ENCODE measurements at places on chromosomes 6 and 20.

GRCh38 chr6:14510038-14510437 is 392.5 kb downstream of the CD83 start:
- DNase-seq, result no peak

DNA sequence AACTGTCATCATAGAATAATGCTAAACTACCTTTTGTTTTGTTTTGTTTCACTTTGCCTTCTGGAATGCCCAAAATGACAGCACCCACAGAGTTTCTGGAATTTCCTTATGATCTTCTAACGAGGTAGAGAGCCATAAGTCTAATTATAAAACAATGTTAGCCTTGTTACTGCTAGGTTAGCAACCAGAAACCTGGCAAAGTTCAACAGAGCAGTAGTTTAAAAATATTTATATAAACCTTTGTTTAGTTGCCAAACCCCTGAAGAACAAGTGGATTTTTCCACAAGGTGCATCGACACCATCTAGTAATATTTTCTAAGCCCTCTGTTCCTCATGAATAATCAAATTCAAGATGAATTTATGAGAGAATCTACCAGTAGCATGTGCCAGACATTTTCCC is 27.6 kb upstream of the IPCEF1 start:
- no peak for DNase-seq

DNA sequence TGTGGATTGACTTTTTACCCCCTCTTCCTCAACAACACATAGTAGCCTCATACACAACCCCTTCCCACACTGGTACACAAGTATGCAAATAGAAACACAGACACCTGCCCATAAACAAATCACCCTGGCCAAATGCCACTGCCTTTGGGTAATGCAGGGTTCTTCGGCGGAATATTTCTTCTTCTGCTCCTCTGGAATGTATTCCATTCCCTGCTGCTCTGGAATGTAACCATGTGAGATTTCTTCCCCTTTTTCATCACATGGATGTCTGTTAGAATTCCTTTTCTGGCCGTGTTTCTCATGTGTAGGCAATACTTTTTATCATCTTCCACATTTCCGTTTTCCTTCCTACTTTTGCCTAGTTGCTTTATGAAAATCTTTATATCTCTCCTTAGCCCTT is 76.1 kb upstream of the TPD52L1 start:
- DNase-seq, result no peak

DNA sequence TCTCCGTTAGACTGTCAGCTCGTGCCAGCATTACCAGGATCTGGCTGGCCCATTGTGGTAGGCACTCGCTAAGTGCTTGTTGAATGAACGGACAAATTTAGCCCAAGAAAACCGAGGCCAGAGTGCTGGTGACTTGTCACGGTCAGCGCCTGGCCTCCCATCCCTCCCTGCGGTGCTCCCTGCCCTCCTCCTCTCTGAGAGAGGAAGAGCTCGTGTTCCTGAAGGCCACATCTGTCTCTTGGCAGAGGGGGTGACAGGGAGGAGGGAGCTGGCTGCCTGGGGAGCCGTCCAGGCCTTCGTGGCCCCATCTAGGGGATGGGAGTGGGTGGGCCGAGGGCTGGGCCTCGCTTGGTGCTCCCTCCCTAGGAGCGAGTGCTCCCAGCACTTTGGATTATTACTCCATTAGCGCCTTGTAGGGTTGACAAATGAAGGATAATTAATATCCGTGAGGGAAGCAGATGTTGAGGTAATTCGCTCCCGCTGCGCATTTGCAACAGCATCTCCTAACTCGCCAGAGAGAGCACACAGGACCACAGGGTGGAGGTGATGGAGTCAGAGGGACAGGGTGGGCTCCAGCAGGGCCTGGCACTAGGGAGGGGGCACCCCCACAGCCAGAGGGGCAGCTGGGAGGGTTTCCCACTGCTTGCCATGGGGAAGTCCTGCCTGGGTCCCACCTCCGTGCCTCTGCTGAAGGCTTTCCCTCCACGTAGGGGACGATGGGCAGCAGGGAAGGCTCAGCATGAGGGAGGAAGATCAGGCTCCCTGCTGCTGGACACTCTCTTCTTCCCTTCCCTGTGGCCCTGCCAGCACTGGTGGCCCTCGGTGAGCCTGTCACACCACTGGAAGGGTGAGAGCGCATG is 37.0 kb downstream of the VSTM2L start:
- DNase-seq, result no peak

- no peak for DNase-seq
These were observed 97.8 kb downstream of the CRYBG1 start for GRCh38 chr6:106458021-106458986.

DNA sequence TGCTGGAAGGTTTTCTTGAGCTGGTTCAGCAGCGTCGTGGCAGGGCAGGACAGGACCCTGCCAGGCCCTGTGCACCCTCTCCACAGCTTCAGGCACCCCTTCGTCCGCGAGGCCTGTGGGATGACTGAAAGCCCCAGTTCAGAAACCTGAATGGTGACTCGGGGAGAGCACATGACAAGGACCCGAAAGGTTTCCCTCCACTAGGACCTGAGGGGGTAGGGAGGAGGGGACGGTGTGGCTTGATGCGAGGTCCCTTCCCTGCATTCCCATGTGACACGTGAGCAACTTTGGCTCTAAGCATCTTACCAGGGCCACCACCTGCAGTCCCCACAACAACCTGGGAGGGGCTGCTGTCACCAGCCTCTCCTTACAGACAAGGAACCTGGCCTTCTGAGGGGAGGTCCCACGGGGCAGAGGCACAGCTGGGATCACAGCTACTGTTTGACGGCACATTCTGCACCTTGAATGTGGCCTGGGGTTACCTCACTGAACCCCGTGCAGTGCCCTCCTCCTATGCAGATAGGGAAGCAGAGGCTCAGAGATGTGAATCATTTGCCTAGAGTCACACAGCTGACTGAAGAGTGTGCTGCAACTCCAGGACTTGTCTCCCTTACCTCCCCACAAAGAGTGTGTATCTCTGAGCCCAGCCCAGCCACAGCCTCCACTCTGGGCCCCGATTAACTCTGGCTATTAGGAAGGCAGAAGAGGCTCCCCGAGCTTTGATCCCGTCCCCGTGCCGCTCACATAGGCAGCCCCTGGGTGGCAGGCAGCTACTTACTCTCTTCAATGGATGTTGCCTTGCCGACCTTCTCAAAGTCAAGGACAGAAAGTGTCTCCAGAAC is 84.6 kb downstream of the PTPN1 start:
- no peak for DNase-seq

- DNase-seq, result no peak
These were observed 11.4 kb downstream of the PBOV1 start for GRCh38 chr6:138206862-138207261.

DNA sequence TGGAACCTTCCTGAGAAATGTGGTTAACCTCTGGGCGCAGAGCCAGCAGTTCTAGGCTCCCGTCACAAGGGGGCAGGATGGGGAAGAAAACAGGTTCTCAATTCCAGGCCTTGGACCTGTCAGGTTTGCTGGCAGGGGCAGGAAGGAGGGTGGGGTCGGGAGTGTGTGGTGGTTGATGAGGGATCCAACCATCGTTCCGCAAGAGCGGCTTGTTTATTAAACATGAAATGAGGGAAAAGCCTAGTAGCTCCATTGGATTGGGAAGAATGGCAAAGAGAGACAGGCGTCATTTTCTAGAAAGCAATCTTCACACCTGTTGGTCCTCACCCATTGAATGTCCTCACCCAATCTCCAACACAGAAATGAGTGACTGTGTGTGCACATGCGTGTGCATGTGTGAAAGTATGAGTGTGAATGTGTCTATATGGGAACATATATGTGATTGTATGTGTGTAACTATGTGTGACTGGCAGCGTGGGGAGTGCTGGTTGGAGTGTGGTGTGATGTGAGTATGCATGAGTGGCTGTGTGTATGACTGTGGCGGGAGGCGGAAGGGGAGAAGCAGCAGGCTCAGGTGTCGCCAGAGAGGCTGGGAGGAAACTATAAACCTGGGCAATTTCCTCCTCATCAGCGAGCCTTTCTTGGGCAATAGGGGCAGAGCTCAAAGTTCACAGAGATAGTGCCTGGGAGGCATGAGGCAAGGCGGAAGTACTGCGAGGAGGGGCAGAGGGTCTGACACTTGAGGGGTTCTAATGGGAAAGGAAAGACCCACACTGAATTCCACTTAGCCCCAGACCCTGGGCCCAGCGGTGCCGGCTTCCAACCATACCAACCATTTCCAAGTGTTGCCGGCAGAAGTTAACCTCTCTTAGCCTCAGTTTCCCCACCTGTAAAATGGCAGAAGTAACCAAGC is 29.6 kb downstream of the SRSF3 start:
- DNase-seq, result peak; percentile 89

GRCh38 chr6:154548130-154548830 is 37.8 kb upstream of the CNKSR3 start:
- no peak for DNase-seq

DNA sequence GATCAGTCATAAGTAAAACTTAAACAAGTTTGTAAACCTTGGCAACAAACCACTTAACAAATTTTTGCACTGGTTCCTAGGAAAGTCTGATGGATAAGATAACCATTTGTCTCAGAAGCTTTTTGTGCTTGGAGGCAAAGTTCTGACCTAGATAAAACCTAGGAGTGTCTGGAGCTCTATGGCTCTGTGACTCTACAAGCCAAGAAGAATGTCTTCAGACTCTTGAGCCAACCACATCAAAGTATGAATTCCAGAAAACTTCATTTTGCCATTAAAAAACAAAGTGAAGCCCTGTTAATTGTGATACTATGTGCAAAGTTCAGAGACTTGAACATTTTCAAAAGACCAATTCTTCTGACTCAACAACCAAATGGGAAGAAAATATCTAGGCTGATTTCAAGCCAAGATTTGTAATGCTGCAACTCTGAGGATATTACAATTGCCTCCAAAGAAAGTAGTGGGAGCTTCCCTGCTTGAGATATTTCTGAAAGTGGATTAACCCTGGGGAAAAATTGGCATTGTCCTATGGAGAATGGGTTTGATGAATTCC is 158.1 kb upstream of the FOXQ1 start:
- no peak for DNase-seq

GRCh38 chr20:45128099-45128498 is 3.8 kb upstream of the WFDC12 start:
- DNase-seq, result no peak

- no peak for DNase-seq
These were observed 27.8 kb downstream of the LRRN4 start for GRCh38 chr20:6026051-6026450.

GRCh38 chr6:133396984-133397348 is 155.8 kb downstream of the EYA4 start:
- no peak for DNase-seq

GRCh38 chr6:170162011-170162774 is 128.7 kb downstream of the DLL1 start:
- DNase-seq, result no peak

GRCh38 chr6:139376604-139377218 is 2.3 kb upstream of the CITED2 start:
- DNase-seq, result no peak

DNA sequence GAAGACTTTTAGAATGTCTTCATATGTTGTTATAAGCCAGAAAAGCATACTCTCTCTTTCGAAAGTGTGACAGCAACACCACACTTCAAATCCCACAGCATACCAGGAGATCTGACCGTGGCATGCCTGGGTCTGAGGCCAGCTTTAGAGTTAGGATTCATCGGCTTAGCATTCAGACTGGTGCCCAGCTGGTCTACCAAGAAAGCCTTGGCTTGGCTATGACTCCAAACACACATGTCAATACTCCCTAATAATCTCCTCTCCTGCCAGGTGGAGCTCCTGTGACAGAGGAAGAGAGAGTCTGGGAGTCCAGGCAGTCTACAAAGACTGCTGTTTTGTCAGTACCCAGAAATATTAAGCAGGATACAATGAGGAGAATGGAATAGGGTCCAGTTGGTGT is 77.1 kb upstream of the MAN1A1 start:
- DNase-seq, result no peak

- peak; percentile 95 for DNase-seq
These were observed 224.8 kb upstream of the MARCKS start for GRCh38 chr6:113632220-113632864.

DNA sequence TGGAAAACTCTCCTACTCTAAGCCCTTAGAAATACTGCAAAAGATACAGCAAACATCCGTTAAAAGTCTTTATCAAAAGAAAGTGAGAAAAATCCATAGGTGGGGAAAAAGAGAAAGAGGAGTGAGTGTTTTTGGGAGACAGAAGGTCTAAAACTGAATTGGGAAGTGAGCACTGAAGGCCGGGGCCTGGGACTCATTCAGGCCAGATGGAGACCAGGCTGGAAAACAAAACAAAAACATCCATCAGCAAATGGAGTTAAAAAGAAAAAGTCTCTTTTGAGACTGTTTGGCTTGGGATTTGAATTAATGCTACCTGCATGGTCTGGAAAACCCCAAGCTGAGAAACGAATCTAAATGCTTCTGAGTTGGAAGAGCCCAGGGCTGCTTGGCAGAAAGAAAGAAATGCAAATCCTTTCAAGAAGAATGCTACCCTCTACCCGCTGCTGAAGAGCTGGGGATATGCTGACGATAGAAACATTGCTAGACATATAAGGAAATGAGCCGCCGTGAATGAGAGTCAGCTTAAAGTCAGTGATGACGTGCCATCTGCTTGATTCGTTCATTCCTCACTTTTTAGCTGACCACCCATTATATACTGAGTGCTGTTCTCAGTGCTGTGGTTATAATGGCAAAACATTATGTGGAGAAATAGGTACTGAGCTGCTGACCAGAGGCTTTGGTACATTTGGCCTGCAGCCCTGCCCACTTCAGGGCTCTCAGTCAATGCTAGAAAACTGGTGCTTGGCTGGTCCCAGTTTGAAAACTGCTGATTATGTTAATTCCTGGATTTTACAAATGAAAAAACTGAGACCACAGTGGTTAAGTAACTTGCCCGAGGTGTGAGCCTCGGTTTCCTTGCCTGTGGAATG is 28.0 kb upstream of the TULP4 start:
- peak; percentile 74 for DNase-seq

DNA sequence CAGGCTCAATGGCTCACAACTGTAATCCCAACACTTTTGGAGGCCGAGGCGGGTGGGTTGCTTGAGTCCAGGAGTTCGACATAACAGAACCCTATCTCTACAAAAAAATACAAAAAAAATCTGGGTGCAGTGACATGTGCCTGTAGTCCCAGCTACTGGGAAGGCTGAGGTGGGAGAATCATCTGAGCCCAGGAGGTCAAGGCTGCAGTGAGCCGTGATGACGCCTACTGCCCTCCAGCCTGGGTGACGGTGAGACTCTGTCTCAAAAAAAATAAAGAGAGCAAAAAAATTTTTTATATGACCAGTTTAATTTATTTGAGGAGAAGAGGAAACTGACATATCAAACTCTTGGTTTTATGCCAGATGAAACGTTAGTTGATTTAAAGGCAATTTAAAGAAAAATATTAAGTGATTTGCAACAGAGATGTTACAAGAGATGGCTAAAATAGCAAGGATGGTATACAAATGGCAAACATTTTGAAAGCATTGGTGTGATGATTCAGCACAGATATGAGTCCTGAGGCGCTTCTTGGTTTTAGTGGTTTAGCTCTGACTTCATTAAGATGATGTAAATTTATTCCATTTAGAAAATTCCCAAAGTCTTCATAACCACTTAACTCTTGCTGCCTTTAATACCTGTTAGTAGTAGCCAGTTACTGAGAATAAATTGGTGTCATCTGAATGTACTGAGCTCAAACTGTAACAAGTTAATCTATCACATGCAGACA is 17.7 kb downstream of the GTF2H5 start:
- DNase-seq, result no peak

GRCh38 chr6:166236596-166236995 is 68.9 kb upstream of the TBXT start:
- DNase-seq, result peak; percentile 52

All from suppressor macrophage treated with lipopolysaccharide for 1 hour (primary cell).